CD4-positive, alpha-beta T cell treated with Interleukin-4 for 1 hour (primary cell): ENCODE measurements at places on chromosomes 1 and 21.

DNA sequence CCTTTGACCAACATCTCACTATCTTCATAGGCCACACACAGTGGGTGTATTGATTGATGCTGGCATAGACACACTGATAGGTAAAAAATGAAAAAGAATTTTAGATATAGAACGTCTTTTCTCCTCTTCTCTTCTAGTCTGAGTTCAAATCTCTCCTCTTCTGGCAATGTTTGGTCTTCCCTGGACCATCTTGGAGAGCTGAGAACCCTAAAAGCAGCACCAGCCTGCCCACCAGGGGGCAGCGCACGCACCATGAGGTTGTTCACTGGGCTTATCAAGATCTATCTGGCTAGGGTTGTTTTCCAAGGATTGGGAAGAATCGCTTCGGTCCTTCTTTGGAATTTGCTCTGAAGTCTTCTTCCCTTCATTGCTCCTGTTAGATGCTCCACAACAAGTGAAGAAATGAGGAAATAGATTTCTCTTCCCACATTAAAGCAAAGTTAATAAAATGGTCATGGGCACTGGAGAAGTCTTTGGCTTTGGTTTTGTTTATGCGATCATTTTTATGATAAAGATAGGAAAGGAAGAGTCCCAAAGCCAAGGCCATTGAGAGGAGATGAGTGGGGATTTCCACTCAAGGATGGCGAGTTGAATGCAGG lies 104.0 kb upstream of the OLIG2 start:
- peak; percentile 24 for DNase-seq

DNA sequence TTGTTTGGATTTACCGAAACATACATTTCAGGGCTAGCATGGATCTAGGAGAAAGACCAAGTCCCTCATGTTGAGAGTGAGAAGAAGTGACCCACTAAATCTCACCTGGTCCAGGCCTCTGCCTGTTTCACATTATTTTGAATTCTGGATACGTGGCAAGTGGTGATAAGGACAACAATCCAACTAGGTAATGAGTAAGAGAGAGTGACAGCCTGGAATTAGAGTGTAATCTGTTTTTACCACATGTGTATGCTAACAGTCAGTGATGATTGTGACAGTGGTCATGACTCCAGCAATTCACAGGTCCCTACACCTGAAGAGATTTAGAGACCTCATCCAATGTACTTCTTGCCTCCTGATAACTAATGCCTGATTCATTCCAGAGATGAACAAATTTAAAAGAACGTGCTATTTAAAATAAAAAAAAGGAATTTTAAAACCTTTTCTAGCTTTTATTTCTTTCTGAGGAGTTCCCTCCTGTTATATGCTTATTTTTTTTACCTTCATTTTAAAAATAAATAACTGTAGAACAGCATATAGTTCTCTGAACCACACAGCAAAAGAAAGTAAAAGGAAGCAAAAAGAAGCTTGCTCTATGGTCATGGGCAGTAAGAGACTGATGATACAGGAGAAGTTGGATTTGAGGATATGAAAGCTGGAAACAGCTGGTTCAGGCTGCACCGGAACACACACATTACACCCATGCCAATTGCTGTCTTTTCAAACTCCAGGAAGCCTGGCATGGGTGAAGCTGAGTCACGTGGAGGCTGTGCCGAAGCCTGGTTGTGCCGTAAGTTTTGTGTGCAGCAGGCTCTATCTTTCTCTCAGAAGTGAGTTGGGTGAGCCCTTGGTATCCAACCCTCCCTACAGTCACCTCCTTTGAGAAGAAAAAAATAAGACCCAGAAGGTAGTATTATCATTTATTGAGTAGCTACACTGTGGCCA lies 14.7 kb downstream of the C1orf116 start:
- DNase-seq, result no peak

GRCh38 chr21:28177124-28177523 lies 815.6 kb downstream of the LTN1 start:
- no peak for DNase-seq

- DNase-seq, result no peak
Observed at GRCh38 chr1:225709101-225709500, 56.2 kb upstream of the ENAH start.

DNA sequence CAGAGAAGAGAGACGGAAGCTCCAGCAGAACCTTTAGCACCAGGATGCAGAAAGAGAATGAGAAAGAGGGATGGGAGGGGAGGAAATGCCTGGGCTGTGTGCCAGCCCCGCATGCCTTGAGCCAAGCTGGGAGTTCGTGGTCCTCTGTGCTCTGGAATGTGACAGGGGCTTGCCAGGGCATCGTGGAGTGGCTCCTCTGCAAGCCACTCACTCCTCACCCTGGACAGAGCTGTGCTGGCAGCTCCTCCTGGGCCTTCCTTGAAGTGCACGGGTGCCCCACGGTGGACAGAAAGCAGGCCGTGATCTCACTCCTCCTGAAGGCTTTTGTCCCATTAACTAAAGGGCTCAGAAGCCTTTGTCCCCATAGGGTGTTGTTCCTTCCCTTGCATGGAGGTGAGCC lies 34.8 kb upstream of the PRELP start:
- DNase-seq, result peak; percentile 35

GRCh38 chr1:160245434-160245833 lies 16.9 kb downstream of the DCAF8 start:
- DNase-seq, result no peak

GRCh38 chr1:9687874-9688582 lies 36.5 kb downstream of the PIK3CD start:
- DNase-seq, result no peak

- DNase-seq, result no peak
Observed at GRCh38 chr21:45376459-45377324, 28.3 kb upstream of the COL18A1 start.

DNA sequence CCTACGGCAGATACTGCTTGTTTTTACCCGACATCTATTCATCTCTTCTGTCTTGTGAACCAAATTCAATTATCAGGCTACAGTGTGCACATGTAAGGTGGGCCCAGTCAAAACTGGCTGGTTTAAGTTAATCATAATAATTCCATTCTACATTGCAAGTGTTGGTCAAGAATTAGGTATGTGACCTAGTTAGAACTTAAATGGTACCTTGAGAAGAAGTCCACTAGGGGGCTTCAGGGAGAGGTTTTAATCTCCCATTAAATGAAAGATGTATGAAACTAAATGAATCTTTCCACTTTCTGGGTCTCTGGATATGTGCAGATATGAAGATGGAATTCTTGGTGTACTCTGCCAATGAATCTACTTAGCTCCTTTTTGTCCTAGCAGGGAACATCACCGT lies 187.1 kb downstream of the CDC42BPA start:
- DNase-seq, result peak; percentile 4

DNA sequence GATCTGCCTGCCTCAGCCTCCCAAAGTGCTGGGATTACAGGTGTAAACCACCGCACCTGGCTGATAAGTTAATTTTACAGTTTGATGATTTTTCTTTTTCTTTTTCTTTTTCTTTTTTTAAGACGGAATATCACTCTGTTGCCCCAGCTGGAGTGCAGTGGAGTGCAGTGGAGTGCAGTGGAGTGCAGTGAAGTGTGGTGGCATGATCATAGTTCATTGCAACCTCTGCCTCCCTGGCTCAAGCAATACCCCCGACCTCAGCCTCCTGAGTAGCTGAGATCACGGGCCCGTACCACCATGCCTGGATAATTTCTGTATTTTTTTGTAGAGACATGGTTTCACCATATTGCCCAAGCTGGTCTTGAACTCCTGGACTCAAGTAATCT lies 84.4 kb upstream of the CXADR start:
- no peak for DNase-seq

GRCh38 chr21:37365517-37366481 lies 774 bp upstream of the DYRK1A start:
- DNase-seq, result peak; percentile 69

DNA sequence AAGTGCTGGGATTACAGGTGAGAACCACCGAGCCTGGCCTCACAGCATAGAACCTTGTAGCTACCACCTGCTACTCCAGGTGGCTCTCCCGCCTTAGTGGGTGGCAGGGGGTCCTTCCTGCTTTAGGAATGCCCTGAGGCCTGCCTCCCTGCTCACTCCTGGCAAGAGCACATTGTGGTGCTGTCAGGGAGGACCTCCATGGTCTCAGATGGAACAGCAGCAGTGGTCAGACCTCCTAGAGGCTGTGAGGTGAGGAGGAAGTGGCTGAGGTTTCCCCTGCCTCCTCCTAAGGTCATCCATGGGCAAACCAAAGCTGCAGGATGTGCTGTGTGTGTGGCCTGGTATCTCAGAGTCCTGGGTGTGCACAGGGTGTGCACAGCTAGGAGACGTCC lies 6.7 kb downstream of the SOX13 start:
- DNase-seq, result no peak

- DNase-seq, result no peak
Observed at GRCh38 chr21:35216996-35217395, 167.9 kb upstream of the RUNX1 start.

DNA sequence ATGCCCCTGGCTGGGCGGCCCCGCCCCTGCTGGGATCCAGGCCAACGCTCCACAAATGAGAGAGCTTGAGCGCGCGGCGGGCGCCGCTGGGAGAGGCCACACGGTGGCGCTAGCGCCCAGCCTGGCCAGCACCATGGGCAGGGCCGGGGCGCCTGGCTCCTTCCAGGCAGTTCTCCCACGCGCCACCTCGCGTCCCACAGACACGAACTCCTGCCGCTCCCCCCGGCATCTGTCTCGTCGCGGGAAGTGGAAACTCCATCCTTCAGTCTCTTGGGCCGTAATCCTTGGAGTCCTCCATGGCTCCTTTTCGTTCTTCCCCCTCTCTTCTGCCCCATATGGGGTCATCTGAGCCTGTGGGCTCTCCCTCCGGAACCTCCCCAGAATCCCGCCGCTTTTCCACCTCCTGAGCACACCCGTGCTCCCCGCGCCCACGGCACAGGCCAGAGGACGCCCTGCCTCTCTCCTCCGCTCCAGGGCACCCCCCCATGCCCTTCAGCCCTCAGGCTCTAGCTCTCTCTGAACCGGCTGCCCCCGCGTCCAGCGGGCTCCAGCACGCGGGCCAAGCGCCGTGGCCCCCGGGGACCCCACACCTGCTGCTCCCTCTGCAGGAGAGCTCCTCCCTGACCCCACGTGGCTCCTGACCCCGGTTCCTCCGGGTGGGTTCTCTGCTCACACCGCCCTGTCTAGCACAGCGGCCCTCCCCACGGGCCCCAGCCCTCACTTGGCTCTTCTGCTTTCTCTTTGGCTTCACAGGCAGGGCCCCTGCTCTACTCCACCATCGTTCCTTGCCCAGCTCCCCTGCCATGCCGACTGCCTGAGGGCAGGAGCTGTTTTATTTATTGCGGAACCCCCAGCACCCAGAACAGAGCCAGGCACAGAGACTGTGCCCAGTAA lies 31.9 kb upstream of the EDN2 start:
- peak; percentile 46 for DNase-seq

DNA sequence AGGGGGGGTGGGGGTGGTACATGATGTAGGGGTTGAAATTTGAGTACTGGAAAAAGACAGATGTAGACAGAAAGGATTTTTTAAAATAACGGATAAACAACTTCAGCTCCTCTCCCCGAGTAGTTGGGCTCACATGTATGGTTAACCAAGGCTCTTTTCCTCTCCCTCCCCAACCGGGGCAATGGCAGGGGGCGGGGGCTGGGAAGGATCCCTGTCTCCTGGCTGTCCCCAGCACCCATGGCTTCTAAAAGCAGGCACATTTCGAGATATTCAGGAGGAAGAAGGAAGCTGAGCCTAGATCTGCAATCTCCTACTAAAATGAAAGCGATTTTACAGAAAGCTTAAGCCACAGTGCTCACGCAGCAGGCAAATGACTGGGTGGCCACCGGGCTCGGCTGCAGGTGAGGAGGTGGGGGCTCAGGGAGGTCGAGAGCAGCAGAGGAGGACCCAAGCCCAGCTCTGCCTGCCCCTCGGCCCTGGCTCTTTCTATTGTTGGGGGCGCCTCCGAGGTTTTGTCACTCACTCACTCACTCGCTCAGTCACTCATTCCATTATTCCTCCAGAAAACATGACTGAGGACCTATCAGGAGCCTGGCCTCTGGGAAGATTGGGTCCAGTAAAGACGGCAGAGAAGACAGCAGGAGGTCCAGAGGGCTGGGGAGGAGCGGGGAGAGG lies 573.3 kb downstream of the PTPRU start:
- no peak for DNase-seq

GRCh38 chr1:85240174-85240601 lies 19.3 kb downstream of the C1orf52 start:
- no peak for DNase-seq

DNA sequence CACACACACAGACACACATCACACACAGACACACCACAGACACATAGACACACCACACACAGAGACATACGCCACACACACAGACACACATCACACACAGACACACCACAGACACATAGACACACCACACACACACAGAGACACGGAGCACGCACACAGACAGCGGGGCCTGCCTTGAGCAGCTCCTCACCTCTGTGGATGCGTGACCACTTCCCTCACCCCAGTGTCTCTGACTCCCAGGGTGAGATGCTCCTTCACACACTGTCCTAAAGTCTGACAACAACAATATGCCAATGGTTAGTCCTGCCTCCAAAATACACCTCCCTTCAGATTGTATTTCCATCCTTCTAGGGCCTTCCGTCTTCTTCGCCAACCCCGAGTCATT lies 48.2 kb downstream of the IER5 start:
- DNase-seq, result no peak

DNA sequence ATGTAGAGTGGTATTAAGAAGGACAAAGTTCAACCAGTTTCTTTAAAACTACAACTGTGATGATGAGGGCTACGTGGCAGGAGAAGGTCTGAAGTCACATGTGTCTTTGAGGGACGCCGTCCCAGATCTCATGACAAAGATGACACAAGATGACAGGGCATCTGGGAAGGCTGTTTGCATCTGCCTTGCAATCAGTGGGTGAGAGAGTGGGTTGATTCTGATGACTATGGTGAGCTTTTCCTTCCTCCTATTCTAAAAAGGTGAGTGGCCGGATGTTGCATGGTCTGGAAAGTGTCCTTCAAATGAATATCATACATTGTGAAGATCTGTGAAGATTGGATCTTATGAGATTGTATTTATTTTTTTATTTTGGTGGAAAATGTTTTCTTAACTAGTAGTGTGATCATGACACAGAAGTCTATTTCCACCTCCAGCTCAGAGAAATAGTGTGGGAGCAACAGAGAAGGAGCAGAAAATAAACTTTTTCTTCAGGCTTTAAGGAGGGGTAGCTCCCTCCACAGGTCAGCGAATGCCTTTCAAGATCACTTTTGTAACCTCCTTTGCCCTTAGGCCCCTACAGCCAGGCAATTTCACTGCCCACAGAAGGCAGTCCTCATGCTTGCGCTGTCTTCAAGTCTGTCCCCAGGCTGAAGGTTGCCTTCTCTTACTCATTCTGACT lies 76.0 kb upstream of the ATF3 start:
- DNase-seq, result no peak
